Dermis blood vessel endothelial cell (primary cell): ENCODE measurements at places on chromosomes 11 and 22. TPM values are rescaled to one million over a fixed set of nuclear protein-coding genes. Genes with fewer than 3 reads are reported as not detected.

Gene HYOU1
- total RNA-seq = 194 and 353 TPM in 2 replicates

Gene CHCHD10
- 2.6 and 9.6 TPM in 2 replicates for total RNA-seq

Gene MMP13
- not detected in 2 replicates for total RNA-seq

Gene MYBPC3
- not detected in 2 replicates for total RNA-seq

Gene SCT
- total RNA-seq = not detected in 2 replicates

Gene SHISA8
- not detected in 2 replicates for total RNA-seq

Gene PAX6
- total RNA-seq = not detected in 2 replicates

Gene SLC22A25
- not detected in 2 replicates for total RNA-seq

Gene DAGLA
- total RNA-seq = 4.4 and 4.7 TPM in 2 replicates

Gene IGF2
- 3.5 and 11.2 TPM in 2 replicates for total RNA-seq

Gene CDC45
- total RNA-seq = 12.4 and 35.3 TPM in 2 replicates

Gene FAM111B
- total RNA-seq = 20.6 and 37.6 TPM in 2 replicates

Gene SMTNL1
- total RNA-seq = not detected in 2 replicates

Gene OR2D2
- 0.17 TPM in 1 of 2 replicates, not detected in the other for total RNA-seq

Gene ST14
- total RNA-seq = 0.14 and 0.34 TPM in 2 replicates

Gene KDM4D
- 0.17 and 0.65 TPM in 2 replicates for total RNA-seq
